GM13976 (cell line): ENCODE measurements at places on chromosomes 4 and X.
A peak's percentile ranks its signal among the peaks of the same experiment; 100 is the strongest.

DNA sequence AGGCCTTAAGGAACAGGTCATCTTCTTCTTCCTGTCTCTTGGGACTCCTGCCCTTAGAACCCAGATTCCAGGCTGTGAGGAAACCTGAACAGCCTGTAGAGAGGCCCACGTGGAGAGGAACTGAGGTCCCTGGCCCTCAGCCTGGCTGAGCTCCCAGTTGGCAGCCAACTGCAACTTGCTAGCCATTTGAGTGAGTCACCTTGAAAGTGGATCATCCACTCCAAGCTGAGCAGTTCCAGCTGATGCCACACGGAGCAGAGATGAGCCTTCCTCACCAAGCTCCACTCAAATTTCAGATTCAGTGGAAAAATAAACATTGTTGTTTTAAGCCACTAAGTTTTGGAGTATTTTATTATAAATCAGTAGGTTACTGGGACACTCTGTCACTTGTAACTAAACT, 392.5 kb downstream of the BCOR start:
- no peak for DNase-seq

- no peak for DNase-seq
Measured at GRCh38 chr4:31053451-31053850, 333.3 kb downstream of the PCDH7 start.

GRCh38 chr4:36386691-36387090, 105.3 kb downstream of the DTHD1 start:
- no peak for DNase-seq

DNA sequence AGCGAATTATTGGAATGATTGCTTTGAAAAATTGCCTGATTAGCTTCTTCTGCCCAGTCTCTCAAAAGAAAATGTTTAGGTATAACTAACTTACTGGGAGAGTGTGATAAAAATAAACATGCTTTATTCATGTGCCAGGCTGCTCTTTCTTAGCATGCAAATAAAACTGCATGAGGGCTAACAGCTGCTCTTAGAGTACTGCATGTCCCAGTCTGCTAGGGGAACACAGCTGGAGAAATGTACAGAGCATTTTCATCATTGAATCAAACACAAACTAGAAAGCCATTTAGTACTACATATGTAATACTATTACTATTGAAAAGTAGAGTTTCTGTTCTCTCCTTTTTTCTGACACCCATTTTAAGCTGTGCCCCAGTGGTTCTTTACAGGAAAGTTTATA, 726.0 kb downstream of the GRID2 start:
- DNase-seq = no peak

- no peak for DNase-seq
Measured at GRCh38 chr4:4599481-4600275, 57.8 kb upstream of the STX18 start.

GRCh38 chrX:103233263-103233662, 18.4 kb downstream of the BEX4 start:
- no peak for DNase-seq

DNA sequence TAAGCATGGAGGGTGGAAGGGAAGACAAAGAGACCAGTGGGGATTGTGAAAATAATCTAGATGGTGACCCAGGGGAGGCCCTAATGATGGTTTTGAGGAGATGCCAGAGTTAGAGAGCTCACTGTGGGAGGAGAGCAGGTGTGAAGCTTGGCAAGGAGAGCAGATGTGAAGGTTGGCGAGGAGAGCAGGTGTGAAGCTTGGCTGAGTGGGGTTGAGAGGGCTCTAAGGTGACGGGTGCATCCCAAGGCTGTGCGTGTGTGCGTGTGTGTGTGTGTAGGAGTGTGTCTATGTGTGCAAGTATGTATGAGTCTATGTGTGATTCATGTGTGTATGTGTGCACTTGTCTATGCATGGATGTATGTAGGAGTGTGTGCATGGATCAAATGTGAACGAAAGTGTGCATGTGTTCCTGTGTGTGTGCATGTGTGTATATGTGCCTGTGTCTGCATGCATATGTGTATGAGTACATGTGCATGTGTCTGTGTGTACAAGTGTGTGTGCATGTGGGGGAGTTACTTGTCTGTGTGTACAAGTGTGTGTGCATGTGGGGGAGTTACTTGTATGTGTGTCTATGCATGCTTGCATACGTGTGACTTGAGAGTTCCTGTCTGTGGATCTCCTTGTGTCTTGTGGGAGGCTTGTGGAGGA, 72.0 kb downstream of the EVC start:
- no peak for DNase-seq

DNA sequence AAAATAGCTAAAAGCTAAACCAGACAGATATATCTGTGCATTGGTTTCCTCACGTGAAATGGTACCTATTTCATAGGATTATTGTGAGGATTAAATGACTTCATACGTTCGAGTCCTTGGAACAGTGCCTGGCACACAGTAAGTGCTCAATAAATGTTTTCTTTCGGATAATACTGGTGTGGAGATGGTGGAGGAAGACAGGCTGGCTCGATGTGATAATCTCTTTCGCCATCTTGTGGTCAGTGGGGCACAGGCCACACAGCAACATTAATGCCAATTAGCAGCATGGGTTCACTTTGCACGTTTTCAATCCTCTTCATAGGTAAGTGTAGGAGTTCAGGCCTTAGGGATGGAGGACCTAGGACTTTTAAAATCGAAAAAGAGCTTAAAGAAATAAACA, 9.3 kb downstream of the PAGE4 start:
- peak; percentile 32 for DNase-seq

DNA sequence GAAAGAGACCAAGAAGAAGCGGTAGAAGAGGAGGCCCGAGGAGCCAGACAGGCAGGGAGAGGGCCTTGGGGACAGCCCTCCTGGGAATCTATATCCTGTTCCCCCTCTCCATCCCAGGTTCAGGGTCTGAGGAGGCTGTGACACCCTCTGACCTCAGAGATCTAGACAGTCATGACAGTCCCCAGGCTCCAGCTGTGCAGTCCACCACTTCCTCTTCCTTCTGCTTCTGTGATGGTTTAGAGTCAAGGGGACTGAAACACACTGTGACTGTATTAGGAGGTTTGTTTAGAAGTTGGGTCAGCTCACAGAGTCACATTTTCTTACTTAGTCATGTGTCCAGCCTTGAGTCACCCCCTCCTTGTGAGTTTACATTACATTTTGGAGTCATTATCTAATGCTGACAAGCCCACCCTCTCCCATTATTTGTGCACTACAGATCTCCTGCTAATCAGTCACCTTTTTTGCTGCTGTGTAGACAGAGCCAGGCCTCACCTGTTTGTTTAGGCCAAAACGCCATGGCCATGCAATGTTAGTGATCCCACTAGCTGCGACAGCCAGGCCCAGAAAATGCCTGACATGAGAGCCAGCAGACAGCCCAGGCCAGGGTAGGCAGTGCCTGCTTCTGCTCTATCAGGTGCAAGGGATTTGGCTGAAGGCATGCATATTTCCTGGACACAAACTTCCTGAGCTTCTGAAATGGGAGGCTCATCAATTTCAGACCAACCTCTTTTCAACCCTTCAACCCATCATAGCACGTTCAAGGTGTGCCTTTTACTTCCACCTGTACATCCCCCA, 26.0 kb downstream of the MANBA start:
- DNase-seq = peak; percentile 64

GRCh38 chrX:136304493-136304892, 3.7 kb downstream of the ADGRG4 start:
- no peak for DNase-seq

- DNase-seq = no peak
Measured at GRCh38 chr4:186243331-186243730, 16.0 kb downstream of the KLKB1 start.

GRCh38 chr4:117154251-117154650, 68.9 kb upstream of the TRAM1L1 start:
- DNase-seq = no peak

- no peak for DNase-seq
Measured at GRCh38 chrX:110004731-110005369, 1.9 kb downstream of the TMEM164 start.

DNA sequence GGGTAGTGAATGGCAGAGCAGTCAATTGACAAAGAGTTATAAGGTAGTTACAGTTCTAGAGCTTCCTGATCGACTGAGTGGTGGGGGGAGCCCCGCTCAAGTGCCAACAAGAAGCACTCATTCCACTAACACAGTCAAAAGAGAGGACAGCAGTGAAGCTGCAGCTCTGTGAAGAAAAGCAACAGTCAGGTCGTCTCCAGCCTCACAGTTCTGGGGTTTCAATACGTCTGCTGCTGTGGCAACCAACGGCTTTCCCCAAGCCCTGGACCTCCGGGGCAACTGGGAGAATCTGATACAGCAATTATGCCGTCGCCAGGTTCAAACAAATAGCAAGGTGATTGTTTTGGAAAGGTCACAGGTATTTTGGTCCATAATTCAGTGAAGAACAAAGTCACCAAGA, 30.8 kb downstream of the GPM6B start:
- no peak for DNase-seq

DNA sequence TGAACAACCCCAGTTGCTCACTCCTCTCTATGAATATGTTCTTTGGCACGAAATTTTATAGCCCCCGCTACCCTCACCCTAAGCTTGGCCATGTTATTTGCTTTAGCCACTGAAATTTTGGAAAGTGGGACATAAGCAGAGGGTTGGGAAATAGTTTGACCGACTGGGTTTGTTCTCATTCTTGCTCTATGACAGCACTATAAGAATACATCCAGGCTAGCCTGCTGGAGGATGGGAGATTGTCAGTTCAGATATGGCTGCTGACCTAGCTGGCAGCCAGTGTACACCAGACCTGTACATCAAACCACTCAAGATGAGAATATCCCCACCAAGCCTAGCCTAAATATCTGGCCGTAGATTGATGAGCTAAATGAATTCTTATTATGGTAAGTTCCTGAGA, 298.1 kb downstream of the PDGFC start:
- no peak for DNase-seq
